Heart left ventricle (tissue), 16 donors: ENCODE measurements at places on chromosomes 4 and X. TPM values are rescaled to one million over a fixed set of nuclear protein-coding genes. Genes with fewer than 3 reads are reported as not detected.

The TNIP2 gene
- 16.3 TPM for total RNA-seq

The RAB41 gene
- total RNA-seq: not detected

The CXCL3 gene
- 0.32 TPM for total RNA-seq

The EXOC1L gene
- not detected for total RNA-seq

The DOCK11 gene
- total RNA-seq: 3.7 TPM

The DIPK2B gene
- total RNA-seq: 9.8 TPM

The ADAMTS3 gene
- not detected for total RNA-seq

The MAGEB10 gene
- not detected for total RNA-seq

The ETDB gene
- total RNA-seq: not detected

The TBC1D19 gene
- 6.4 TPM for total RNA-seq

The REELD1 gene
- not detected for total RNA-seq

GRCh38 chr4:116627545-116627944 lies 457.8 kb downstream of the TRAM1L1 start:
- DNase-seq: no peak
- H3K4me3 ChIP-seq: no peak overlapping the region
- H3K27me3 ChIP-seq: no peaks in the 10 kb centered on the region

- no peaks in the 10 kb centered on the region for H3K27me3 ChIP-seq
- no peak overlapping the region for H3K4me3 ChIP-seq
- H3K36me3 ChIP-seq: no peaks in the 10 kb centered on the region
- H3K4me1 ChIP-seq: no peaks in the 10 kb centered on the region
- DNase-seq: no peak
Observed at GRCh38 chrX:2642791-2643190, 48.3 kb upstream of the CD99 start.

DNA sequence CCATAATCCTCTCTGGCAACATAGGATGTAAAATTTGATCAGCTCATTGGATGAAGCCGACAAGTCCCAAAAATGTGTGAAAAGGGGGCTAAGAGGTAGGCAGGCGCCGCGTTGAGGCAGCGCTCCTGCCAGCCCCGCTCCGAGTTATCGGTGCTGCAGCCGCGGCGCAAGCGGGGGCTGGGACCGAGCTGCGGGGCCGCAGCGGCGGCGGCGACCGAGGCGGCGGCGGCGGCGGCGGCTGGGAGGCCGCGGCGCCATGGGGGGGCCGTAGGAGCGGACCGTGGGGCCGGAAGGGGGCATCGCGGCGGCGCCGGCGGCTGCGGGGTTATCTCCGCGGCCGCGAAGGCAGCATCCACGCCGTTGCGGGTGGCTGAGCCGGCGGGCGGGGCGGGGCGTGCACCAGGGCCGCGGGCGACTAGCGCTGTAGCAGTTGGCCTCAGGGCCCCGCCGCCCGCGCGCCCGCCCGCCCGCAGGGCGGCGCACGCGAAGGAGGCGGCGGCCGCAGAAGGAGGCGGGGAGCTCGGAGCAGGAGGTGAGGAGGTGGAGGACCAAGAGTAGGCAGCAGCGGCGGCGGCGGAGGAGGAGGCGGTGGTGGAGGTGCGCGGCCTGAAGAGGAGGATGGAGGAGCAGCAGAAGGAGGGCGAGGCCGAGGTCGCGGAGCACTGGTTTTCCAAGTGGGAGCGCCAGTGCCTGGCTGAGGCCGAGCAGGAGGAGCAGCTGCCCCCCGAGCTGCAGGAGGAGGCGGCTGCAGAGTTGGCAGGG lies 126.0 kb upstream of the CXorf66 start:
- H3K4me3 ChIP-seq: peak overlapping the region; percentile 42
- no peaks in the 10 kb centered on the region for H3K36me3 ChIP-seq
- H3K27me3 ChIP-seq: no peaks in the 10 kb centered on the region
- peak; percentile 53 for DNase-seq

- H3K4me3 ChIP-seq: no peak overlapping the region
- H3K27me3 ChIP-seq: no peaks in the 10 kb centered on the region
- H3K27ac ChIP-seq: peak overlapping the region; percentile 16
- peaks cover 51% of the 10 kb centered on the region for H3K4me1 ChIP-seq
- no peaks in the 10 kb centered on the region for H3K36me3 ChIP-seq
Observed at GRCh38 chr4:113678641-113679040, 82.9 kb downstream of the CAMK2D start.

DNA sequence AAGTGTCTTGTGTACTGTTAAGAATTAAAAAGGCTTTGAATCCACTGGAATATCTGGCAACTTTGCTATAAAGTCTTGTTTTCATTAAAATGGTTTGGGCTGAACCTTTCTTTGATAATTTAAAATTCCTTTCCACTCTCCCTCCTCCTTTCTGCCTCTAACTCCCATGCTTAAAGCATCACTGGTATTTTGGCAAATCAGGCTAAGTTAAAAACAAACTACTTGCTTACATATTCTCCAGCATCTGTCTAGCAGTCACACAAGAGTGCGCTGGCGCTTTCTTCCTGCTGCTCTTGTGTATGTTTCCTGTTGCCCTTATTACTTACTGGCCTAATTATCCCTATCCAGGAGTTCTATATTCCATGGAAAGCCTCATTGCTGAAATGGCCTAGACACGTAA lies 136.6 kb downstream of the VEGFC start:
- no peaks in the 10 kb centered on the region for H3K36me3 ChIP-seq
- no peak overlapping the region for H3K27ac ChIP-seq
- no peaks in the 10 kb centered on the region for H3K4me1 ChIP-seq

DNA sequence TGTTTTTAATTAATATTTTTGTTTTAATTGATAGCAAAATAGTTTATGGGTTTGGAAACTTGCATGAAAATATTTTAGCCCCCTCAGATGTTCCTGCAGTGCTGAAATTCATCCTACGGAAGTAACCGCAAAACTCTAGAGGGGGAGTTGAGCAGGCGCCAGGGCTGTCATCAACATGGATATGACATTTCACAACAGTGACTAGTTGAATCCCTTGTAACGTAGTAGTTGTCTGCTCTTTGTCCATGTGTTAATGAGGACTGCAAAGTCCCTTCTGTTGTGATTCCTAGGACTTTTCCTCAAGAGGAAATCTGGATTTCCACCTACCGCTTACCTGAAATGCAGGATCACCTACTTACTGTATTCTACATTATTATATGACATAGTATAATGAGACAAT lies 40.4 kb downstream of the MAP7D3 start:
- no peak overlapping the region for H3K4me3 ChIP-seq
- no peak overlapping the region for H3K27ac ChIP-seq
- H3K36me3 ChIP-seq: no peaks in the 10 kb centered on the region
- peaks cover 44% of the 10 kb centered on the region for H3K4me1 ChIP-seq

- H3K4me3 ChIP-seq: peak overlapping the region; percentile 13
- H3K4me1 ChIP-seq: peaks cover 4% of the 10 kb centered on the region
- H3K36me3 ChIP-seq: no peaks in the 10 kb centered on the region
- DNase-seq: no peak
- H3K27me3 ChIP-seq: no peaks in the 10 kb centered on the region
- H3K27ac ChIP-seq: peak overlapping the region; percentile 71
Observed at GRCh38 chr4:78661921-78662521, 110.5 kb downstream of the ANXA3 start.

- no peak overlapping the region for H3K4me3 ChIP-seq
- no peaks in the 10 kb centered on the region for H3K36me3 ChIP-seq
- no peaks in the 10 kb centered on the region for H3K27me3 ChIP-seq
- DNase-seq: no peak
- H3K4me1 ChIP-seq: no peaks in the 10 kb centered on the region
Observed at GRCh38 chr4:92050875-92051274, 252.9 kb upstream of the GRID2 start.

DNA sequence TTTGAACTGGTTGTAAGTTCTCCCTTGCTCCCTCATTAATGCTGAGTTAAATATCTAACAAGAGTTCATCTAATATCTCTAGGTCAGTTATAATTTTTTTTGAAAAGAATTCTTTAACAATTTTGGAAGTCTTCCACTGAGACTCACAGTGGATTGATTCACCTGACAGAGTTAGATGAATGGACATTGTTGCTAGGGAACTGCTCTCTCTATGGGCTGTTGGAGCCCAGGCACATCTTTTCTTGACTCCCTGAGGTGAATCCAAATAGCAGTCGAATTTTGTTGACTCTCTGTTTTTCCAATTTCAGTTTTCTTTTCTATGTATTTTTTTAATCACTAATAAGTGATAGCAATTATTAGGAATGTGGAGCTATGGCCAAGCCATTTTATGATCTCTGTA lies 996.1 kb upstream of the PABPC4L start:
- H3K27ac ChIP-seq: no peak overlapping the region
- H3K36me3 ChIP-seq: no peaks in the 10 kb centered on the region
- no peak for DNase-seq
- H3K4me1 ChIP-seq: no peaks in the 10 kb centered on the region

GRCh38 chr4:144688035-144688569 lies 42.1 kb downstream of the HHIP start:
- no peaks in the 10 kb centered on the region for H3K36me3 ChIP-seq
- no peak overlapping the region for H3K27ac ChIP-seq
- no peaks in the 10 kb centered on the region for H3K27me3 ChIP-seq
- DNase-seq: no peak
- no peaks in the 10 kb centered on the region for H3K4me1 ChIP-seq
- H3K4me3 ChIP-seq: no peak overlapping the region

GRCh38 chrX:34790026-34790425 lies 132.9 kb upstream of the TMEM47 start:
- H3K27ac ChIP-seq: no peak overlapping the region
- H3K36me3 ChIP-seq: no peaks in the 10 kb centered on the region
- no peaks in the 10 kb centered on the region for H3K4me1 ChIP-seq
- no peak overlapping the region for H3K4me3 ChIP-seq

GRCh38 chrX:19852014-19853005 lies 35.1 kb downstream of the SH3KBP1 start:
- peaks cover 18% of the 10 kb centered on the region for H3K4me1 ChIP-seq
- H3K27ac ChIP-seq: no peak overlapping the region
- no peaks in the 10 kb centered on the region for H3K36me3 ChIP-seq
- H3K4me3 ChIP-seq: no peak overlapping the region
- H3K27me3 ChIP-seq: no peaks in the 10 kb centered on the region
- no peak for DNase-seq

DNA sequence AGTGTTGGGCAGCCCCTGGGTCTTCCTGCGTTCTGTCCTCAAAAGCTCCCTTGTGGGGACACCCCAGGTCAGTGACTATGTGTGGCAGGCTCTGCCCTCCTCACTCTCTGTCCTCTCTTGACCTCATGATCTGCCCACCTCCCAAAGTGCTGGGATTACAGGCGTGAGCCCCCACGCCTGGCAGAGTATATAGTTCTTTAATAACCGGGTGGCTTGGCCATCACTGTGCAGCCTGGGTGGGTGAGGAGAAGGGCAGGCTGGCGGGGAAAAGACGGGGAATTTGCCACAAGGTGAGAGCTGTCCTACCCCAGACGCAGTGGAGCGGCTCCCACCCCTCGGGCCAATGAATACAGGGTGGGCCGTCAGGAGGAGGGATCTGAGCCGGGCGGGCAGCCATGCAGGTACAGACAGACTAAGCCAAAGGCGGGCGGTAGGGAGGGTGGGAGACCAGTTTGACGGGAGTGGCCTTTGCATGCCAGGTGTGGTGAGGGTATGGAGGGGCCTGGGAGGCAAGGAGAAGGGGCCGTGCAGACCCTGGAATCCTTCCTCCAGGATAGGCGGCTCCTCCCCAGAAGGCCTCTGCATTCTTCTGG lies 2.5 kb downstream of the SH3BP2 start:
- H3K4me3 ChIP-seq: no peak overlapping the region
- DNase-seq: no peak
- no peaks in the 10 kb centered on the region for H3K27me3 ChIP-seq
- H3K36me3 ChIP-seq: no peaks in the 10 kb centered on the region
- peak overlapping the region; percentile 75 for H3K27ac ChIP-seq

- H3K4me1 ChIP-seq: no peaks in the 10 kb centered on the region
- H3K36me3 ChIP-seq: no peaks in the 10 kb centered on the region
- no peak overlapping the region for H3K27ac ChIP-seq
- H3K27me3 ChIP-seq: peaks cover 2% of the 10 kb centered on the region
- H3K4me3 ChIP-seq: no peak overlapping the region
Observed at GRCh38 chrX:40304115-40304514, 206.4 kb upstream of the BCOR start.

GRCh38 chrX:118047446-118048186 lies 69.0 kb downstream of the KLHL13 start:
- no peaks in the 10 kb centered on the region for H3K27me3 ChIP-seq
- no peak overlapping the region for H3K27ac ChIP-seq
- H3K4me1 ChIP-seq: no peaks in the 10 kb centered on the region
- no peak overlapping the region for H3K4me3 ChIP-seq
- no peaks in the 10 kb centered on the region for H3K36me3 ChIP-seq

GRCh38 chrX:134628663-134629062 lies 29.6 kb downstream of the PLAC1 start:
- H3K4me3 ChIP-seq: no peak overlapping the region
- no peaks in the 10 kb centered on the region for H3K27me3 ChIP-seq
- H3K36me3 ChIP-seq: no peaks in the 10 kb centered on the region

- no peak for DNase-seq
- no peaks in the 10 kb centered on the region for H3K4me1 ChIP-seq
- H3K4me3 ChIP-seq: no peak overlapping the region
- H3K36me3 ChIP-seq: no peaks in the 10 kb centered on the region
- H3K27ac ChIP-seq: no peak overlapping the region
Observed at GRCh38 chr4:151624626-151625565, 135.9 kb downstream of the GATB start.

- H3K36me3 ChIP-seq: no peaks in the 10 kb centered on the region
- no peak for DNase-seq
- no peak overlapping the region for H3K27ac ChIP-seq
- H3K4me3 ChIP-seq: no peak overlapping the region
- no peaks in the 10 kb centered on the region for H3K27me3 ChIP-seq
- no peaks in the 10 kb centered on the region for H3K4me1 ChIP-seq
Observed at GRCh38 chrX:131045726-131046125, 12.4 kb upstream of the ARHGAP36 start.

- no peak overlapping the region for H3K4me3 ChIP-seq
- no peaks in the 10 kb centered on the region for H3K36me3 ChIP-seq
- H3K4me1 ChIP-seq: no peaks in the 10 kb centered on the region
- no peak for DNase-seq
- no peak overlapping the region for H3K27ac ChIP-seq
- H3K27me3 ChIP-seq: no peaks in the 10 kb centered on the region
Observed at GRCh38 chrX:20315140-20315539, 48.4 kb upstream of the RPS6KA3 start.

GRCh38 chr4:8046925-8047541 lies 107.4 kb upstream of the AFAP1 start:
- peaks cover 4% of the 10 kb centered on the region for H3K36me3 ChIP-seq
- peaks cover 12% of the 10 kb centered on the region for H3K4me1 ChIP-seq
- H3K27ac ChIP-seq: no peak overlapping the region
- no peak overlapping the region for H3K4me3 ChIP-seq
- no peaks in the 10 kb centered on the region for H3K27me3 ChIP-seq

GRCh38 chrX:13990126-13990800 lies 39.4 kb downstream of the GEMIN8 start:
- H3K36me3 ChIP-seq: no peaks in the 10 kb centered on the region
- no peak overlapping the region for H3K27ac ChIP-seq
- no peak overlapping the region for H3K4me3 ChIP-seq
- DNase-seq: no peak
- H3K4me1 ChIP-seq: no peaks in the 10 kb centered on the region
- H3K27me3 ChIP-seq: no peaks in the 10 kb centered on the region

- H3K36me3 ChIP-seq: no peaks in the 10 kb centered on the region
- no peak overlapping the region for H3K27ac ChIP-seq
- H3K4me1 ChIP-seq: no peaks in the 10 kb centered on the region
- DNase-seq: no peak
Observed at GRCh38 chr4:138572007-138572406, 329.9 kb upstream of the SLC7A11 start.
